ENCODE measurements at places on chromosomes 1 and 21. TPM values are rescaled to one million over a fixed set of nuclear protein-coding genes. Genes with fewer than 3 reads are reported as not detected.

GRCh38 chr1:47393141-47393540 lies 22.9 kb upstream of the FOXE3 start:
- no peaks in the 10 kb centered on the region for H3K27me3 ChIP-seq
- H3K4me1 ChIP-seq = peaks cover 9% of the 10 kb centered on the region

DNA sequence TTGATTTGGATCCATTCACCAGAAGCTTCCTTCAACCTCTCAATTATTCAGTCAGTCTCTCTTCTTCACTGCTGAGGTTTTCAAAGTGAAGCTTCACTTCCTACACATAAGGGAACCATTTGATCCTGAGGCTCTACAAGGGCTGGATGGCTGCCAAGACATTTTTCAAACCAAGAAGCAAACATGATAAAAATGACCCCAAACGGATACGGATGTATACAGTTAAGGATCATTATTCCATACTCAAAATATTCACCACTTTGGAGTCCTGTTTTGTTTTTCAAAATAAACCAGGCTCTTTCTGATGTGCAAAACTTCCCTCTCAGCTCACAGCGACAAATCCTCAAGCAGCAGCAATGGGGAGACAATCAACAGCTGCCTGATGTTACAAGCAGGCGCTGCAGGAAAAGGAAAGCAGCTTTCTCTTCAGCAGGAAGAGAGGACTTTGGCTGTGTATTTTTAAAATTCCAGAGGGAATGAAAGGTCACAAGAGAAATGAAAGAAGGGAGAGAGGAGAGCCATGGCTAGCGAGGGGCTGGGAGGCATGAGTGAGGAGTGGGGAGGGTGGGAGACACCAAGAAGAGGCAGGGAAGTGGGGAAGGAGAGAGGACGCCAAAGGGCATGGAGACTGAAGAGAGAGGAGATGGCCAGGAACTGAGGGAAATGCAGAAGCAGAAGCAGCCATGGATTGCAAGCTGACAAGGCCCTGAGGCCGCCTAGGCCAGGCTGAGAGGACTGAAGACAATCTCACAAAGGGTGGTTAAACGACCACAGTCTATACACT lies 145.4 kb downstream of the SLC45A1 start:
- H3K4me1 ChIP-seq = peaks cover 38% of the 10 kb centered on the region
- H3K27ac ChIP-seq = peak overlapping the region; percentile 58
- no peaks in the 10 kb centered on the region for H3K36me3 ChIP-seq
- H3K27me3 ChIP-seq = no peaks in the 10 kb centered on the region
- no peak for DNase-seq

DNA sequence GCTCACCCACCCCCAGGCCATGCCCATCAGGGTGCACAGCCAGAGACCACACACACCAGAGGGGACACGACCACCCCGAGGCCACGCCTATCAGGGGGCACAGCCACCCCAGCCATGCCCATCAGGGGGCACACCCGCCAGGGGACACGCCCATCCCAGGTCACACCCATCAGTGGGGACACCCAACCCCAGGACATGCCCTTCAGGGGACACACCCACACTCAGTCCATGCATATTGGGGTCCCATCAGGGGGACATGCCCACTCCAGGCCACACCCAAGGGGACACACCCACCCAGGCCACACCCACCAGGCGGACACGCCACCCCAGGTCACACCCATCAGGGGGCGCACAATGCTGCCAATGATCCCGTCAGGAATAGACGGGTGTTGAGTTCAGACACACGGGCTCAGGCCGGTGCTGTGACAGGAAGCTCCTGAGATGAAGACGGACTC lies 20.7 kb downstream of the MCM3AP start:
- DNase-seq = no peak
- H3K27ac ChIP-seq = no peak overlapping the region
- H3K4me1 ChIP-seq = no peaks in the 10 kb centered on the region
- no peaks in the 10 kb centered on the region for H3K36me3 ChIP-seq

Gene TFAP2E
- 0.44 TPM for total RNA-seq

Gene USH2A
- total RNA-seq = not detected

Gene TIE1
- total RNA-seq = 95.9 TPM
